Hematopoietic multipotent progenitor cell treated with erythropoietin and hydrocortisone succinate and interleukin-3 and kit ligand, for 15 days (in vitro differentiated cells): ENCODE measurements at places on chromosomes 2 and 18.

DNA sequence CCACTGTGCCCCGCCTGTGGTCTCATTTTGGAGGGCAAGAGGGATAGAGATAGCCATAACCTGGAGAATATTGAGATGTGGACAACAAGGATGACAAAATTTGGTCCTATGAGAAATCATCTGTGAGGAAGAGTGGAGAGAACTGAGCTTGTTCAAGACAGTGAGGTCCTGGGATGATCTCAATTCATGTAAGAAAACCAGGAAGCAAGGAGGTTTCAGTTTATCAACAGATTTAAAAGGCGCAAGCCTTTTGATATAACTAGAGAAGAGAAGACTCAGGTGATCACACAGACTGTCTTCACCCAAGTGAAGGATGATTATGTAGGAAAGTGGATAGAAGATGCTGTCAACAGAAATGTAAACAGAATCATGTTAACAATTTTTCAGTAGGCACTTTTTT lies 39.1 kb downstream of the PCBP1 start:
- peak; percentile 4 for DNase-seq

DNA sequence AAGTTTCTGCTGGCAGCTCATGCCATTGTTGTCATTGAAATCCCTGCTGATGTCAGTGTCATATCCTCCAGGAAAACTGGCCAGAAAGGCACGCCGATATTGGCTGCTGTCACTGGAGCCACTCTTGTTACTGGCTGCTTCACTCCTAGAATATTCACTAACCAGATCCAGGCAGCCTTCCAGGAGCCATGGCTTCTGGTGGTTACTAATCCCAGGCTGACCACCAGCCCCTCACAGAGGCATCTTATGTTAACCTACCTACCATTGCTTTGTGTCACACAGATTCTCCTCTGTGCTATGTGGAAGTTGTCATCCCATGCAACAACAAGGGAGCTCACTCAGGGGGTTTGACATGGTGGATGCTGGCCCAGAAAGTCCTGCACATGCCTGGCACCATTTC lies 27.0 kb upstream of the MTX2 start:
- DNase-seq = no peak

DNA sequence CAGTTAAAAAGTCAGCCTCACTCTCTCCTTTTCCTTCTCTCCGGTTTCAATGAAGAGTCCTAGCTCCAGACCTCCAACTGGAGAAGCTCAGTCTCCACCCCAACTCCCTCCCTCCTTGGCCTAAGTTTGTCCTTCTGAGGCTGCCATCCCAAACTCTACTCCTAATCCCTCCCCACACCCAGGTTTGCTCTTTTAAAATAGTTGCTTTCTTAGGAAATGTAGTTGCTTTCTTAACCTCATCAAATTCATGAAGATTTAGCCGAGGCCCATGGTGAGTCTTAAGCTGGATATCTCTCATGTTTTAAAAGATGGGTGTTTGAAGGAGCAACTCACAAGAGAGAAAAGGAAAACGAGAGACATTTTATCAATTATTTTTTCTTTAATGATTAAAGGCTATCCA lies 937 bp upstream of the LANCL1 start:
- peak; percentile 9 for DNase-seq

DNA sequence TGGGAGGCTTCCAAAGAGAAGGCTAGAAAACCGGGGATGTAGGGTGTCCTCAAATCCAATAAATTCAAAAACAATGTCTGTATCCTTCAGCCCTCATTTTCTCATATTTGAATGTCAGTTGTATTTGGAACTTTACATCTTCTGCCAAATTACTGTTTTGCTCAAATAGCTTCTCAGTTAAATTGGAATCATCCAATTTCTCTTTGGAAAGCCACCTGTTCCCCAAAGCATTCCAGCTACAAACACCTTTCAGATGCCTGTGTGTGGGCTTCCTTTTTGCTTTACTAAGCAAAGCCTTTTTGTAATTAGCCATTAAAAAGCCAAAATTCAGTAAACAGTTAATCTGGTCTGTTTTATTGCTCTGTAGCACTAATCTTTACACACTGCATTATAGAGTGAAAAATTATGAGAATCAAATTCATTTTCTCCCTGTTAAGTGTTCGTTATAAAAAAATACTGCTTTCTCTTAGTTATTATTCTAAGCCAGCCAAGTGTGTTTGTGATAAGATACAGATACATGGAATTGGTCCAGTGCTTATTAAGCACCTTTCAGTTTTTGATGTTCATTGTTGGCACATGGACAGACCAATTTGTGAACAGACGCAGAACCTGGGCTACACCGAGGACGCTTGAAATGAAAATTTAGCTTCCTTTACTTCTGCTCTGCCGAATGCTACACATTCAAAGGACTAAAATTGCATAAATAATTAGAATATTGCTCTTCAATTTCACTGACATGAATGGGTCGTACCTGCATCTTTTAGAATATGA lies 151.6 kb downstream of the RTN4 start:
- DNase-seq = no peak

GRCh38 chr2:230986520-230987136 lies 9.3 kb upstream of the SPATA3 start:
- no peak for DNase-seq

- no peak for DNase-seq
Measured at GRCh38 chr2:187055463-187055862, 206.5 kb upstream of the ZSWIM2 start.

GRCh38 chr18:44880170-44880569 lies 199.5 kb downstream of the SETBP1 start:
- DNase-seq = no peak

DNA sequence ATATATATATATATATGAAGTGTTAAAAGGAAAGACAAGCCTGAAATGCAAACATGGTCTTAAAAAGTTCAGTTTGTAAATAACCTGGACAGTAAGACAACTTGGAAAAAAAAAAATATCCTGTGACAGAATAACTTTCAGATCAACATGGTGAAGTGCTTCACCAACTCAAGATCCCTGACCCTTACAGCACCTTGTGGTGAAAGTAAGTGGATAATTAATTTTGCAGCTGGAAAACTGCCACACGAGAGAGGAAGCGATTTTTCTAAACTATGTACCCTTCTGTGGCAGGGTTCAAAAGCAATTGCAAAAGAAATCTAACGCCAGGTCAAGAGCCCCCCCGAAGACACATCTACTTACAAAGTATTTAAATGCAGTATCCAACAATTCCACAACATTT lies 95.8 kb downstream of the PAX3 start:
- DNase-seq = no peak

GRCh38 chr2:74772046-74772445 lies 61.9 kb upstream of the HK2 start:
- no peak for DNase-seq

DNA sequence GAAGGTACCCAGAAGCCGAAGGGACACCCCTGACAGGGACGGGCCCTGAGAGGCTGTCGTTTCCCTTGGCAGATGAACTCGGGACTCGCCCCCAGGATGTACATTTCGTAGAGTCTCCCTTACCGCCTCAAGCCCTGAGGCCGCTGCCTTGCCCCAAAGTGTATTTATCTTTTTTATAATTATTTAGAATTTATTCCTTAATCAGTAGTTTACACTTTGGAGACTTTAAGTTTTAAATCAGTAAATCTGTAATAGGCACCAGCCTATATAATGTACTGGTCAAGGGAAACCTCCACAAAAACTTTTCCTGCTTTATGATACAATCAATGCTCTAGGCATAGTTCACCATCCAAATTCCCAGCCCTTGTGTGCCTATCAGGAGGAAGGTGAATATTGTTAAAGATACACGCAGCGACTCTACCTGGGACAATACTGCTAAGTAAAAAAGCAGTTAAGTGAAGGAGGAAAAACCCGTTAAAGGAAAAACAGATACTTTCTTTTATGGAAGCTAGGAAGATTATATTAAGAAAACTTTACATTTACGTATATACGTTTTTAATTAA lies 848 bp downstream of the VRK2 start:
- DNase-seq = no peak

- DNase-seq = no peak
Measured at GRCh38 chr2:85705680-85706039, 11.5 kb downstream of the GNLY start.

GRCh38 chr18:34258176-34258575 lies 33.5 kb upstream of the NOL4 start:
- DNase-seq = no peak

DNA sequence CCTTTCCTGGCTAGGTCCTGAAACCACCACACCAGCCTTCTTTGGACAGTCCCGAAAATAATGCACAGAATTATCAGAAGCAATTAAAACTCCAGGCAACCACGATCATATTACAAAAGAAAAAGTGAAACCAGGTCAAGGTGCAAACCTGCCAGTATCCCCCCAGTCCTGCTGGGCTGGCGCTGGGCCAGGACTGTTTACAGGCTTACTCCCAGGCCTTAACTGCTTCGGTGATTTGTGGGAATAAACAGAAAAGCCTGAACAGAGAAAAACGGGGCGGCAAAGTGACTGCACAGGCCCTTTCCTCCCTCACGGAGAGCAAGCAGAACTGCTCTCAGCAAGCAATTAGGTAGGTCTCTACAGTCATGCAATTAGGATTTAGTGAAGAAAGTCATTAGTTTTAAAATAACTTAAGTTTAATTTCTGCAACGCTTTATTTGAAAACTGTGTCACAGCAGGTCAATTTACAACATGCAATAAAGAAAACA lies 1.3 kb downstream of the HDAC4 start:
- DNase-seq = peak; percentile 44

DNA sequence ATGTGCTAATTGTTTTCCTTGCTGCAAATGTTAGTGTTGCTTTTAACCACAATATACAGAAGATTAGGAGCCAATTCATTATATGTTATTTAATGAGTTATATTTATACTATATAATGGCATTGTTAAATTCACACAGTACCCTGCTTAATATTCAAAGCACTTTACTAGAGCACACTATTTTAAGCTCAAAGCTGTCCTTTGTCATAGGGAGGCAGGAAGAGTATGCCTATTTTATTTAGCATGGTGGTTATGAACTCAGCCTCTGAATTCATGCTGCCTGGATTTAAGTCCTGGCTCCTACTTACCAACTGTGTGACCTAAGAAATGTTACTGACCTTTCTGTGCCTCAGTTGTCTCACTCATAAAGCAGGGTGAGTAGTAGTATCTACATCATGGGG lies 80.5 kb downstream of the FASTKD2 start:
- no peak for DNase-seq

DNA sequence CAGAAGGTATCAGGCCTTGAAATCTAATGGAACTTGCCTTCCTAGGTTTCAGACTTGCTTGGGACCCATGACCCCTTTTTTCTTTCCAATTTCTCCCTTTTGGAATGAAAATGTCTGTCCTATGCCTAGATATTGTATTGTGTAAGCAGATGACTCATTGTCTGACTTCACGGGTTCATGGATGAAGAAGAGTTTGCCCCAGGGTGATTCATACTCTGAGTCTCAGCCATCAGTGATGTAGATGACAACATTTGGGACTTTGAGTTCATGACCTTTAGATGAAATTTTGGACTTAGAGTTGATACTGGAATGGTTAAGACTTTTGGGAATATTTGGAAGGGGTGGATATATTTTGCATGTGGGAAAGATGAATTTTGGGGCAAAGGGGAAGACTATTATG lies 11.2 kb upstream of the SCYGR5 start:
- DNase-seq = no peak

GRCh38 chr18:41928581-41928980 lies 26.5 kb upstream of the PIK3C3 start:
- DNase-seq = no peak

DNA sequence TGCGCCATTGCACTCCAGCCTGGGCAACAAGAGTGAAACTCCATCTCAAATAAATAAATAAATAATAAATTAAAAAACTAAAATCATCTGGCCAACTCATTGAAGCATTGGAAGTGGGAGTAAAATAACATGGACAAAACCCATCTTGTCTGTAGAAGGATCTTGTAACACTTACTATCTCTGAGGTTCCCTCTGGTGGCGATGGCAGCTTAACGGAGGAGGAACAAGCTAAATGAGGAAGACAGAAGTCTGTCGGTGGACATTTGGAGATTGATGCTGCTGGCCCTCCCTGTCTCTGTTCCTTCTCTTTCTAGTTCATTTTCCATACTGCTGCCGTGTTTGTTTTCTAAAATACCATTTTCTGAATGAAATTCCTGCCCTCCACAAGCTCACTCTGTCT lies 43.4 kb downstream of the ZCCHC2 start:
- DNase-seq = peak; percentile 51

- no peak for DNase-seq
Measured at GRCh38 chr2:222052934-222053367, 245.8 kb downstream of the PAX3 start.
